NCI-H1694 (cell line): ENCODE measurements at places on chromosomes 1 and 21.
A peak's percentile ranks its signal among the peaks of the same experiment; 100 is the strongest.

DNA sequence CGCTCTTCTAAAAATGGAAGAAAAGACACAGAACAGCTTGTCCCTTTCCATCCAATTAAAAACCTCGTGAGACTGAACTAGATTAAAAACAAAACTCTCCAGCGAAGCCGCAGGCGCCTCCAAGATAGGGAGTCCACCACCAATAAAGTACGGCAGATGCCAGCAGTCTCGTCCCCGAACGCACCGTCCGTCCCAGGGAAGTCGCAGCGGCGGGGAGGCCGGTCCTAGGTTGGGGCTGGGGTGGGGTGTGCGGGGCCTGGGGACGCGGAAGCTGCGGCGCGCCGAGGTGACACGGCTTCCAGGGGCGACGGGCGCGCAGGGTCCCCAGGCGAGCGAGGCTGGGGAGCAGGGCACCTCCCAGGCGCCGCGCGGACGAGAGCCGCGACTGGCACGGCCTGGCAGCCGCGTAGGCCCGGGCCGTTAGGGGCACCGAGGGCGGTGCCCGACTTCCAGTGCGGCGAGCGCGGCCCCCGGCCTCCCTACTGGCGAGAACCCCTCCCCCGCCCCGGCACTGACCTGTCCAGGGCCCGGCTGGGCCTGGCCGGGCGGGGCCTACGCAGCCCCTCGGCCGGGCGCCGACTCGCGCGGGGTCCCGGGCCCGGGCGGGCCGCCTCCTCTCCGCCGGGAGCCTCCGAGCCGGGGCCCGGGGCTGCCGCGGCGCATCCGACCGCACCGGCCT is 28.3 kb upstream of the A3GALT2 start:
- DNase-seq: no peak

DNA sequence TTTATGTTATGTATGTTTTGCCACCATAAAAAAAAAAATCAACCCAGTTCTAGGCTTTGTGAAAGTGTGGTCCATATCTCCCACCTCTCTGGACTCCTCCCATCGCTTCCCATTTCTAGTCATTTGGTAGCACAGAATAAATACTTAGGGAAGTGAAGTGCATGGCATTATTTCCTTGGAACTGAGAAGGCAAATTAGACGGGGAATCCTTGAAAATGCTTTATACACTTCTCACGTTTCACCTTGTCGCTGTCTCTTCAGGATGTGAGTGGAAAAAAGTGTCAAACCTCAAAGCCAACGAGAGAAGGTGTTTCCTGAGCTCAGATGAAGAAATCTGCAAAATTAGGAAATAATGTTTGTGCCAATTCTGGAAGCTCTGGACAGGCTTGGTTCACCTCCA is 209.9 kb downstream of the ATG4C start:
- no peak for DNase-seq

GRCh38 chr1:40876891-40877290 is 14.7 kb upstream of the CITED4 start:
- no peak for DNase-seq

GRCh38 chr1:61539720-61540462 is 185.1 kb downstream of the TM2D1 start:
- DNase-seq: no peak

- no peak for DNase-seq
Observed at GRCh38 chr1:235893840-235894239, 27.1 kb upstream of the LYST start.

GRCh38 chr1:25699500-25700143 is 83.0 kb downstream of the MAN1C1 start:
- DNase-seq: peak; percentile 52

- DNase-seq: no peak
Observed at GRCh38 chr1:195278644-195279043, 1329.6 kb downstream of the KCNT2 start.

GRCh38 chr1:163928651-163929050 is 606.9 kb downstream of the NUF2 start:
- DNase-seq: no peak

DNA sequence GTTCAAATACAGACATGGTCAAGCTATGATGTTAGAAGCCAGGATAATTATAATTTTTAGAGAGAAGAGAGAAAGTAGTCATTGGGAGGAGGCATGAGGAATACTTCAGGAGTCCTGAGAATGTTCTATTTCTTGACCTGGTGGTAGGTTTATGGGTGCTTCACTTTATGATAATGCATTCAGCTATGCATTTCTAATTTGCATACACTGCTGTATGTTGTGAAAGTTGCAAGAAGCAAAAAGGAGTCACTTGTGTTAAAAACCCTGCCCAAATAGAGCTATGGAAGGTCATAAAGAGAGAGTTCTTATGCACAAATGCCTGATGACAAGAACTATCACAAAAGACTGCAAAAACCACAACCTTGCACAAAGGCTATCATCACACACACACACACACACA is 45.3 kb downstream of the APCS start:
- DNase-seq: no peak

DNA sequence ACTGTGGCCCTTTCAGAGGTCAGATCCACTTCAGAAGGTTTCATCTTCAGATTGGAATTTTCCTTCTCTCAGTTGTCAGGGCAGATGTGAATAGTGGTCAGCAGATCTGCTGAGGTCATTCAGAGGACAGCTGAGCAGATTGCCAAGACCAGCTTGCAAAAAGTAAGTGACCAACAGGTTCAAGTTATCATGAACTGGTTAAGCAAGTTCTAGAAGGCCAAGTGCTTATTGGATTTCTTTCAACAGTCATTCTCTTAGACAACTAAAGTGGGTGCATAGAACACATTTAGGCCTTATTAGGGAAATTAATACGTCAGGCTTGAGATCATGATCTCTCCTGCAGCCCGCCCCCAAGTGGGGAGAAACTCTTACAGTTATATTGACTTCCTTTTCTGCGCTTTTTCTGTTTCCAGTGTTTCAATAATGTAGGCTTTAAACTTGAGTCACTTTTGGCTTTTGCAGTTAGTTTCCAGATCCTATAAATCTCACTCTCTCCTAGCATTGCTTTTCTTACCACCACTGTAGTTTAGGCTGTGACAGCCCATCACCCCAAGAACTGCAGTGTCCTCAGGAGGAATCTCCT is 96.4 kb downstream of the C1orf21 start:
- DNase-seq: no peak

DNA sequence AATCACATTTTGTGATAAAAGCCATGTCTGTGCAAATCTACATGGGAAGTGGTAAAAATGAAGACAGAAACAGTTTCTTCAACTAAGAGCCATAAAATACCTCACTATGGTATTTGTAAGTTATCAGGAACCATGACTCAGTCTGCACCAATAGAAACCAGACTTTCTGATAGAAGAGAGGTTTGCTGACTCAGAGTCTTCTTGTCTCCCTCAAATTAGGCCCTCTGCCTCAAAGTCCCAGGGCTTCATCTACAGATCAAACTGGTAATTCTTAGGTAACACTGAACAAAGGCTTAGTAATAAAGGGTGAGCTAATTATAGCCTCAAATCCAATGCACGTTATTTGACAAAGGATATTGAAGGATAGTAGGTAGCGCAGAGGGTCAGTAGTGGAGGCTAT is 30.9 kb upstream of the SSX2IP start:
- no peak for DNase-seq

- DNase-seq: no peak
Observed at GRCh38 chr1:234373959-234374254, 651 bp downstream of the COA6 start.

GRCh38 chr1:204338997-204339396 is 20.7 kb downstream of the PLEKHA6 start:
- DNase-seq: no peak

GRCh38 chr21:44853601-44854390 is 19.7 kb downstream of the PTTG1IP start:
- no peak for DNase-seq

- no peak for DNase-seq
Observed at GRCh38 chr21:29105218-29105617, 25.2 kb upstream of the MAP3K7CL start.

- DNase-seq: no peak
Observed at GRCh38 chr1:212700223-212700891, 717 bp upstream of the BATF3 start.

GRCh38 chr1:18246543-18246942 is 138.9 kb downstream of the IGSF21 start:
- no peak for DNase-seq

GRCh38 chr1:241591317-241591716 is 48.9 kb downstream of the CHML start:
- DNase-seq: no peak

DNA sequence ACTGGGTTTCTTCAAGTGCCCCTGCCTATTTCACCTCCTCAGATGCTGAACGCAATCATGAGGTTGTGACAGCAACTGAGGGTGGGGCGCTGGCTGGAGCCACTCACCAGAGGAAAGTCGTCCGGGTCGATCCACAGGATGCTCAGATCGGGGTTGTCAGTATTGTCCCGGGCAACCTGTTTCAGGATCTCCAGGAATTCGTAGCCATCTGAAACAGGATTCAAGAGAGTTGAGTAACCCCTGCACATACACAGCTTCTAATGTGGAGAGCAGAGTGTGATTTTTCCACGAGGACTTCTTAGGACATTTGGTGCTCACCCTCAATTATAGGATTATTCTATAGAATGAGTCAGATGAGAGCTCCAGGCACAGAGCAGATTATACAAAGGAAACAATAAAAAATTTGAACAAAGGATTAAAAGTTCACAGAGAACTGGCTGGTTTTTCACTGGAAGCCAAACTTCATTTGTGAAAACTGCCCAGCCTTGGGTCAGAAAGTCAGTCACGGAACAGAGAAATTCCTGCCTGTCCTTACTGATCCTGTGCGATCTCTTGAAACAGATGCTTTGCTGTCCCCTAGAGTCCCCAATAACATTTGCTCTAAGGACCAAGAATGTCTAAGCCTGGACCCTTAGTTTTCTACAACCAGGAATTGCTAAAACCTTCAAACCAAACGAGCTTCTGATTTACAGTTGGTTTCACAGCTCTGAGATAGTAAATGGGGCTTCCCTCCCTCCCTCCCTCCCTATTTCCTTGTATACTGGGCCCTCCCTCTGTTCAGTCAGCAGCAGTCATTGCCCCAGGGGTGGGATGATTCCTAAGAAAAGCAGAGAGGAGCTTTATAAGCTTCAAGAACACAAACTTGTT is 63.2 kb downstream of the CASQ2 start:
- no peak for DNase-seq

DNA sequence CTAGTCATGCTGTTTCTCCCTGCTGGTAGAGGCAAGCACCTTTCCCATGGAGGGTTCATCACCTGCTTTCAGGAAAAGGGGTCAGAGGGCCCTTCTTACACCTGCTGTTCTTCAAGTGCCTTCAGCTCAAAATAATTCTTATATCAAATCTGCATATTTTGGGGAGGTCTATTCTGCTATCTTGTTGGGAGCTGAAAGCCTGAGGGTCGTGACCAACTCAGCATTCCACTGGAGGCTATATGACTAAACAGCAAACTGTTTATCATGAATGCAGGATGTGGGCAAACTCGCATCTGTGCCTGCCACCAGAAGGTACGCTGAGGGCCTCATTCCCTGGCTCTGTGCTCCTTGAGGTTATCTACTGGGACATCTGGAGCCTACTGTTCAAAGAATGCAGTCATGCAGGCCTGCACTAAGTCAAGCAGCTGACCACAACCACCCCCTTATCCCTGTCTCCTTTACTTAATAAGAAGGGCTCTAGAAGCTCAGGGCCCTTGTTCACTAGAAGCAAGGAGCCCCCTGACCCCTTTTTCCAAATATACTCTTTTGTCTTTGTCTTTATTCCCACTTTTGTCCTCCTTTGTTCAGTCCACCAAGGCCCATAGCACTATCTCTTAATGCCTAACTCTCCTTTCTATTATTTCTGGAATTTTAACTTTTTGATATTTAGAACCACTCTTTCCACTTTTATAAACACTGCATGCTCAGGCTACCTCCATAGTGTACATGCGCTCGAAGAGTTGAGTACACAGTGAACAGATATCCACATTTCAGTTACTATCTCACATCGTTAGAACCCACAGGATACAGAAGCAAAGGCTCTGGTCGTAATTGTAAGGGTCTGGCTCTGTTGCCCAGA is 4.5 kb upstream of the TRIM17 start:
- DNase-seq: no peak

DNA sequence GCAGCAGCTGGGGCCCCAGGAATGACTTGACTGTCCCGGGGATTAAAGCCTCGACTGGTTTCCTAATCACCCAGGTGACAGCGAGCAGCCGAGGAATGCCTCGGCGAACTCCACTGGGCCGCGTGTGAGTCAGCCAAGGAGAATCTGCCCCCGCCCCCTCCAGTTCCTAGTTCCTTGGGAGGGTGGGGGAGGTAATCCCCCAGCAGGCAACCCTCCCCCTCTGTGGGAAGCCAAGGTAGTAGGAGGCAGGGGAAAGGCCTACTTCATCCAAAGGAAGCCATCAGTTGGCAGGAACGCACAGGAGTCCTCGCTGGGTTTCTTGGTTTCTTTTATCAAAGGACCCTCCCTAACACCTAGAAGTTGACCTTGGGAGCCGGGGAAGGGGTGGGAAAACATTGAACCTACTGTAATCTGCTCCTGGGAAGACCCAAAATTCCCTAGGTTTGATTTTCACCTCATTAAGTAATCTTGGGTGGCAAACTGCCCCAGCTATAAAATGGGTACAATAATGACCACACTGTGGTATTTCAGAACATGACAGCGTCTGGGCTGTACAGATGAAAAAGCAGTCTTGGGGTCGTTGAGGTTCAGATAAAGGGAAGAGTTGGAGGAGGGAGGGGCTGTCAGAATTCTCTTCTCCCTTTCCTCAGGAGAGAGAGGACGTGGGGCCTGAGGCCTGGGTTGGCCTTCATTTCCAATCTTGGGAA is 1.4 kb downstream of the TENT5B start:
- DNase-seq: no peak

GRCh38 chr1:211734359-211734758 is 58.9 kb upstream of the NEK2 start:
- DNase-seq: no peak

GRCh38 chr1:152683846-152684245 is 2.1 kb upstream of the LCE2B start:
- no peak for DNase-seq

- DNase-seq: no peak
Observed at GRCh38 chr1:20180129-20180843, 5.6 kb upstream of the UBXN10 start.

- DNase-seq: no peak
Observed at GRCh38 chr1:246302711-246303317, 204.3 kb downstream of the SMYD3 start.

DNA sequence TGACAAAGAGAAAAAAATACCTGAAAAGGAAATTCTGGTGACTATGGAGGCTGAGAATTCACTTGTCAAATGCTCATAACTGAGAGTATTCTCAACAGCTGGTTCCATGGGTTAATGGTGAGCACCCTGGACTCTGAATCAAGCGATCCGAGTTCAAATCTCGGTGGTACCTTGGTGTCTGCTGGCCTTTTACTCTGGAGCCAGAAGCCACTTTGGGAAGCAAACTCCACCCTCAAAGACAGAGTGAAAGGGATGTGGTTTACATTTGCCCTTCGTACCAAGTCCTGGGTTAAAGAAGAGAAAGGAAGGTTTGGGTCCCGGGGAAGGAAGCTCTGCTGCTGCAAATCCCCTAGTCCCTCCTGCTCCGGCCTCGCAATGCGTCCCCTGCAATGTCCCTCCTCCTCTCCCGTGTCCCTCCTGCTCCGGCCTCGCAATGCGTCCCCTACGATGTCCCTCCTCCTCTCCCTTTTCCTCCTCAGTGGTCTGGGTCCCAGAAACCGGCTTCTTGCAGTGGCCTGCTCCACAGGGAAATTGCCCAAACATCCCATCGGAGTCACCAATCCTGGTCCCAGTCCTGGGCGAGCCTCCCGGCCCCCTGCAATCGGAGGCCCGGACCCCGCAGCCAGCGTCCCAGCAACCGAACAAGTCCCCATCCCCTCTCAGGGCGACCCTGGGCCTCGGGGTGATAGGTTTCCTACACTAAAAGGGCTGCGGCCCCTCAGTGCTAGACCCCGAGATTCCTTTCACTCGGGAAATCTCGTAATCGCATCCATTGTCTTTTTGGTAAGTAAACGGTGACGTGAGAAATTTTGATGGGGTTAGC is 129.4 kb downstream of the PPIAL4G start:
- DNase-seq: no peak
